T-helper 2 cell (primary cell): ENCODE measurements at places on chromosomes 6 and 20.

DNA sequence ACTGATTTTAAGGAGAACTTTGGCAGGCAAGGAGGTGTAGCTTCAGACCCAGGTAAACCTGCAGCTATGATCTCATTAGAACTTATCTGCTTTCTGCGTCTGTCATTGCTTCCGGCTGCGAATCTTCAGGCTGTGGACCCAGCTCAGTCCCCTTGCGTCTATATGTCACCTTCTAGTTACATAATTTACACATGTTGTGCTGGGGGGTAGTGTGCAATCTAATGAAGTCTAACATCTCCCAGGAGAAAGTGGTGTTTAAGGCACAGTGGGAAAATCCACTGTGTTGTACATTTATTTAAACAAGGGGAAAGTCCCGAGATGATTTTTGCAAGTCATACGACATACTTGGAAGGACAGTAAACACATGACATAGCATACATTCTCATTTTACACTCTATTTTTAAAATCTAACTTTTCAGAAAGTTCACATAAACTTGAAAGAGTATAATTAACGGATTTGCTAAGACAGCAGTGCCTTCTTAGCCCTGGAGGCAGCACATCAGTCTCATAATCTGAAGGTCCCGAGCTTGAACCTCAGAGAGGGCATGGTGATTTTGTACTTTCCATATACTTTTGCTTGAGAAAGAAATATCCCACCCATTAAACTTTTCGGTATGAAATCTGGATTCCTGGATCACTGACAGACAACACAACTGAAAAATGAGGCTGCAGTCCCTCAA is 35.2 kb downstream of the GPX6 start:
- no peak for DNase-seq

DNA sequence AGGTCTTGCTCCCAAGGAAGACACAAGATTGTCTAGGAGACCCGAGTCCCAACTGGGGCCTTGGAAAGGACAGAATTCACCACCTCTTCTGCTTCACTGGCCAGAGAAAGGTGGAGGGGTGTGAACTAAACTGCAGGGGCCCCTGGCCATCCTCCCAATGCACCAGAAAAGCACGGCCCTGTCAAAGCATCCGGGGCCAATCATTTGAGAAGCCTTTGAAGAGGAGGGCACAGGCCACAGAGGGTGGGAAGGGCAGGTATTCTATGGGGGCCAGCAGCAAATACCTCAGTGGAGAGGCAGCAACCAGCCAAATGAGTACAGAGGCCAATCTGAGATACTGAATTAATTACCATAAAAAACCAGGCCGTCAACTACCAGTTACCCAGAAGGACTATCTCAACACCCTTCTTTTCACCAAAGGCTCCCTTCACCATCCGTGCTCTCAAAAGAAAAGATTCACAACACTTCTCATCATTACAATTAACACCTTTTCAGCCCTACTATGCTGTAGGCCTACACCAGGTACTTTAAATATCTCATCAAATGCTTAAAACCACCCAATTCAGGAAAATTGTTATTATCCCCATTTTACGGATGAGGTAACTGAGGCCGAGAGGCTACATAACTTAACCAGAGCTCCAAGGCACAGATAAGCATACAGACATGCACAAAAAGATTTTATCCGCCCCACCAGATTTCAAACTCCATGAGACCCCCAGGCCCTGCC is 50.7 kb downstream of the TRERF1 start:
- no peak for DNase-seq

GRCh38 chr20:32019563-32020463 is 9.6 kb downstream of the CCM2L start:
- no peak for DNase-seq

DNA sequence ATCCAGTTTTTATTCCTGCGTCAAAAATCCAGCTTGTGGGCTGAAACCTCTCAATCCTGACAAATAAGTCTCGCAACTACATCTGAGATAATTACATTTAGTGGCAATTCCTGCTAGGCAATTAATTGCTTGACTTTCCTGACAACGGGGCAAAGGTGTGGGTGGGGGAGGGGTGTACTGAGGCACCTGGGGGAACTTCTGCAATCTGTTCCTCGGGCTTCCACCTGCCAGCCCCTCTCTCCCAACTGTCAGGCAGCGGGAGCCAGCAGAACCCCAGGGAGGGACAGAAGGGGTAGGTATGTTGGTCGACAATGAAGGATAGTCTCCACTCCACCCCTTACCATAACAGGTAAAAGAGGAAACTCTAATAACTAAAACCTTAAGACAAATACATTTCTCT is 6.8 kb downstream of the C6orf52 start:
- DNase-seq, result no peak

DNA sequence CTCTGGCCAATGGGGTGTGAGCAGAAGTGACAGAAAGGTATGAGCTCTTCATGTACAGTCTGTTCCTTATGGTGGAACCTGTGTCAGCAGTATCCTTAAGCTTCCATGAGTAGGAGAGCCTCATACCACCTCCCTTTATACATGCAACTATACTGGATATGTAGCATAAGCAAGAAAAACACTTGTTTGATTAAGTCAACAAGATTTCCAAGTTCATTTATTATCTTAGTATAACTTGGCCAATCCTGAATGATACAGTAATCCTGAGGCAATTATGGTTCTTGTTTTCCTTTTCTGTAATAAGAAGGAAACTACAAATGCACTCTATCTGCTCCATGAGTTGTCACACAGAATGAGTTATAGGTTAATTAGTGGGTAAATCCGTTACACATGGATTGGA is 409.6 kb upstream of the ID4 start:
- DNase-seq, result no peak

DNA sequence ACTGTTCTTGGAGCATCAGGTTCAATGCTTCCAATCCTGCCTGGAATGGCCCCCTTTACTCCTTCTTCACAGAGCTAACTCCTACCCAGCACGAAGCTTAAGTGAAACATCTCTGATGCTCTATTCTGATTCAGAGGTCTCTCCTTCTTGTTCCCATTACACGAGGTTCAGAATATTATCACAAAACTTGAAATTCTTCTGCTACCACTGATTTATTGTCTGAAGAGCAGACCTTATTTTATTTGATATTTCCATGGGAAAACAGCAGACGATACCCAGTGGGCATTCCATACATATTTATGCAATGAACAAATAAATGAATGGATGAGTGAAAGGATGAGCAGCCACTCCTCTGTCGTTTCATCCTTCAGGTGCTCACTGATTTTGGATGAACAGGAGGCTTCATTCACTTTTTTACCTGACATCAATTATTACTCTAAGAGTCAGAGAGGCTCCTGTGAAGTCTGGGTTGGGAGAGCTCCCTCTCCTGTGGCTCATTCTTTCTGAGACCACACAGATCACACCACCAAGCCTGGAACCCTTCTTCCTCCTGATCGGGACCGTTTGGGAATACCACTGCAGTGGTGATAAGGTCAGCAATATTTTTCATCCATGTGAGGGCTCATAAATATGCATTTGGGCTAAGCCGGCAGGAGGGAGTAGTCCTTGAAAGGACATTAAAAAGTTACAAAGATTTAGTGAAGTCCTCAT is 25.8 kb downstream of the SMLR1 start:
- no peak for DNase-seq

DNA sequence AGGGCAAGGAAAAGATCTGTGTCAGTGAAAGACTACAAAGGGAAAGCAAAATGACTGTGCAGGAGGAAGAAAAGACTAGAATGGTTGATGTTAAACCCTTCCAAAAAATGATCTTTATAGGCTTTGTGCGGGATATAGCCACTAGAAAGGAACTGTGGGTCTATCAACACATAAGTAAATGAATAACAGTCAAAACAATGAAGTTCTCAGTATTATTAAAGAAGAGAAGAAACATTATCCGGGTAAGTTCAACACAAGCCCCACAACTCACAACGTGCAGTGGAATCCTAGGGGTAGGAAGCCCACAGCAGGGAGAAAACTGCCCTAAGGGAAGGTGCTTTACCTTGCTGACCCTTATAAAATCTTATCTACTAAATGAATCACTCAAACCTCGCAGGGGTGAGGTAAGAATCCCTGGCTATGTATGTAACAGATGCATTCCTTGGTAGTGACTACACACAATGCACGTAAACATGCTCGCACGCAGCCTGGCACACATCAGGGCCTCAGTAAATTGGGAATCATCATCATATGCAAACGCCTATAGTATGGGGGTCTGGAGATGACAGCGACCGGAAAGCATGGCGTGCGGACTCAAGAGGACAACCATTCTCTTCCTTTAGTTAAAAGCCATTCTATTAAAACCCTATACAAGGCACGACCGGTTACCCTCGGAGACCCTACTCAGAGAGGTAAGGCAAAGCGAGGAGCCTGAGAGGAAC is 11.3 kb downstream of the TFAP2A start:
- no peak for DNase-seq

- no peak for DNase-seq
Observed at GRCh38 chr20:14877301-14878028, 540.1 kb upstream of the FLRT3 start.

DNA sequence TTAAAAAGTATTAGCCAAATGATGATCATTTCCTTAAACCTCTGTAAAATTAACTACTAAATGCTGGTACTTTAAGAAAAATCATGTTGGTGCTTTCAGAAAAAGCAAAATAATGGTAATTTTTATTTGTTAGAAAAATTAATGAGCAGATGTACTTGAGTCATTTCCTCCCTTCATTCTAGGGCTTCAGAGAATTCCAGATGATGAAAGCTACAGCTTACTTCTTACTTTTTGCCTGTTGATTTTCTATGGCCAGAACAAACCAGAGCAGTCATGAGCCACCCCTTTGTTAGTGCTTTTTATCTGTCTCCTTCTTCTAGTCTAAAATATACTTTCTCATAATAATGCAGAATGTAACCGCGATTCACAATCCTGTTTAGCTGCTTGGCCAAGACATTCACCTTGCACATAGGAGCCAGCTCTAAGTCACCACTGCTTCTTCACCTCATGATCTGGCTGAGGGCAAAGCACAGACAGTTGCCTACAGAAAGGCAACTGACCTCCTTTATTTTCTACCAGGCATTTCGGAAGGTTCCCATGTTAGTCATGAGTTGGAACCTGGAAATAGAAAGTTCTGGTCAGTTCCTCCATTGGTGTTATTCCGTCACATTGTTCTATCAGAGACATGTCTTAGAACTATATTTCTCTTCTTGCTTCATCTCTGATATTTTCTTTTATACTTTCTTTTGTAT is 43.5 kb upstream of the TINAG start:
- no peak for DNase-seq

DNA sequence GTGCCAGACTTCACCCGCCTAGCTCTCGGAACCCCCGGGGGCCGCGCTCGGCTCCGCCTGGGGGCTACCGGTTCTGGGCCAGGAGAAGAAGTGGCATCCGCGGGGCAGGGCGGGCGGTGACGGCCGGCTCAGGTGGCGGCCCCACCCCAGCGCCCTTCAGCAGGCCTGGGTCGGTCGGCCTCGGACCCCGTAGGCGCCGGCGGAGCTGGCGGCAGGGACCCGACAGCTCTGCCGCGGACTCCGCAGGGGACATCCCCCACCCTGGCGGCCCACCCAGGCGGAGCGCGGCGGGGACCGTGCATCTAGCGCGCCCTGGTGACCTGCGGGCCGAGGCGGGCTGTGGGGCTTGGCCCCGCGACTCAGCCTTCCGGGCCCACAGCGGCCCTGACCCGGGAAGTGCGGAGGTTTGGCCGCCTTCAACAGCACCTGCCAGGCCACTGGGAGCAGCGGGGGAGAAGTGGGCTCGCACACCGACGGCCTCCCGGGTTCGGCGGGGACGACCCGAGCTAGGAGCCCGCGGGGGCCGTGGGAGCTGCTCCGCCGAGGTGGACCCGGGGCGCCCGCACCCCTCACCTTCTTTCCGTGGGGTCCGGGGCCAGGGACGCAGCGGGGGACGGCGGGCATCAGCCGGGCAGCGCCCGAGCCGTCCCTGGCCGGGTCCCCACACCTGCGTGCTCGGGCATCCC is 87.1 kb downstream of the TMEM242 start:
- DNase-seq, result peak; percentile 10

DNA sequence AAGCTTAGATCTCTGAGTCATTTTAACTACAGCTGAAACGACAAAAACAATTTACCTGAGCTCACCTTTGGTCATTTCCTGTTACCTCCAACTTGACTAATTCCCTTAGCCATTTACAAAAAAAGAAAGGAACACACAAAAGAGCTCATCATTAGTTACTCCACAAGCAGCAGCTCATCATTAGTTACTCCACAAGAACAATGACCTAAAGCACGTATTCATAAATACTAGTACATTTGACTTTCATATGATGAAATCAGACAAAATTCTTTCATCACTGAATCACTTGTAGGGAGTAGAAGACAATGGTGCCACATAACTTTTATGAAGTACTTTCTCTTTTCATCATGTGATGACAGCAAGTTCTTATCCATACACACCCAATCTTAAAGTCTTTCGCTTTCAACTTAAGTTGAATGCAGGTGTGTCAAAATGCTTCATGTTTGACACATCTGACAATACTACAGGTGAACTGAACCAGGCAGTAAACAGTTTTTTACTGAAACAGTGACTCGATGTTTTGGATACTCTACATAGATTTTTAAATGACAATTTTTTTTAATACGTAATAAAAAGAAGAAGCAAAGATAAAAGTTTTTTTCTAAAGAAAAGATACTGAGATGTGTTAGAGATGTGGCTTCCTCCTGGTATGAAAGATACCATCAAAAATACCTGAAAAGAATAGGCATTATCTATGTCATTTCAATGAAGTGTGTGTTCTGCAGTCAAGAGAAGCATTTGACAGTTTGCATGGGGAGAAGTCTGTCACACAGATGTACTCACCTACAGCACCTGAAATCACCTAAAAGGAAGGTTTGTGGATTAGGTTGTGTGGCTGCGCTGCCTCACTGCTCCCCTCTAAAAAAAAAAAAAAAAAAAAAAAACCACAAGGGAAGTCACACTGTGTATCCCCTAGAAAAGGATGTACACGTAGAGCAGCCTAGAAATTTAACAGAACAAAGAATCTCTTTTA is 109.1 kb downstream of the PRDM1 start:
- DNase-seq, result no peak

DNA sequence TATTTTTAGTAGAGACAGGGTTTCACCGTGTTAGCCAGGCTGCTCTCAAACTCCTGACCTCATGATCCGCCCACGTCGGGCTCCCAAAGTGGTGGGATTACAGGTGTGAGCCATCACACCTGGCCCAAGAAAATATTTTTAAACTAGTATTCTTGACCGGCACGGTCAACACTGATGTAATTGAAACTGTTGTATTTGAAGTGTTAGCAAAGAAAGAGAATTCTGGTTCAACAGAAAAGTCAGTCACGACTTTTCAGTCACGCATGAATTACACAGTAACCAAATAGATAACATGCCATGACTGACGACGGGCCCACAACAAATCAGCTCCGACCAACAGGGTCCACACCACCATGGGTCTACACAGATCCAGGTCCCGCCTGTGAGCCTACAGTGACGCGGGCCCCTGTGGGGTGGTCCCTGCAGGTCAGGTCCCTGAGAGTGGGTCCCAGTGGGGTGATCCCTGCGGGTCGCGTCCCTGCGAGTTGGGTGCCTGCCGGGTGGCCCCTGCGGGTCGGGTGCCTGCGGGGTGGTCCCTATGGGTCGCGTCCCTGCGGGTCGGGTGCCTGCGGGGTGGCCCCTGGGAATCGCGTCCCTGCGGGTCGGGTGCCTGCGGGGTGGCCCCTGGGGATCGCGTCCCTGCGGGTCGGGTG is 1.0 kb downstream of the GMEB2 start:
- DNase-seq, result no peak

- no peak for DNase-seq
Observed at GRCh38 chr20:51496964-51497363, 45.6 kb downstream of the NFATC2 start.

GRCh38 chr6:49528571-49528970 is 21.9 kb upstream of the C6orf141 start:
- DNase-seq, result no peak

- DNase-seq, result no peak
Observed at GRCh38 chr20:59776059-59776603, 157.3 kb downstream of the SYCP2 start.

GRCh38 chr6:168133687-168134559 is 54.9 kb upstream of the FRMD1 start:
- no peak for DNase-seq
